ENCODE measurements at places on chromosomes 12 and 14. TPM values are rescaled to one million over a fixed set of nuclear protein-coding genes. Genes with fewer than 3 reads are reported as not detected.

DNA sequence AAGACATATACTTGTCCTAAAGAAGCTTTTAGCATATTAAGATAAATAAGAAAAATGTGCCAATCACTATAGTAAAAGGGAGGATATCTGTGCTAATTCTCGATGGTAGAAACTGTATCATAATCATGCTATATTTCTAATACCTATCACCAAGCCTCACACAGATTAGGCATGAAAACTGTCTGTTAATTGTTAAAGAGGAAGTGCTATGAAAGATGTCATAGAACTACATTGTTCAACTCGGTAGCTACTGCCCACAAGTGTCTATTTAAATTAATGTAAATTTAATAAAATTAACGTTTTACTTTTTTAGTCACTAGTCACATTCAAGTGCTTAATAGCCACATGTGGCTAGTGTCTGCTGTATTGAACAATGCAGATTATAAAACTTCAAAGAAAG is 77.5 kb upstream of the KICS2 start:
- H3K27ac ChIP-seq: no peak overlapping the region
- no peaks in the 10 kb centered on the region for H3K4me1 ChIP-seq
- H3K4me3 ChIP-seq: no peak overlapping the region
- DNase-seq: no peak

DNA sequence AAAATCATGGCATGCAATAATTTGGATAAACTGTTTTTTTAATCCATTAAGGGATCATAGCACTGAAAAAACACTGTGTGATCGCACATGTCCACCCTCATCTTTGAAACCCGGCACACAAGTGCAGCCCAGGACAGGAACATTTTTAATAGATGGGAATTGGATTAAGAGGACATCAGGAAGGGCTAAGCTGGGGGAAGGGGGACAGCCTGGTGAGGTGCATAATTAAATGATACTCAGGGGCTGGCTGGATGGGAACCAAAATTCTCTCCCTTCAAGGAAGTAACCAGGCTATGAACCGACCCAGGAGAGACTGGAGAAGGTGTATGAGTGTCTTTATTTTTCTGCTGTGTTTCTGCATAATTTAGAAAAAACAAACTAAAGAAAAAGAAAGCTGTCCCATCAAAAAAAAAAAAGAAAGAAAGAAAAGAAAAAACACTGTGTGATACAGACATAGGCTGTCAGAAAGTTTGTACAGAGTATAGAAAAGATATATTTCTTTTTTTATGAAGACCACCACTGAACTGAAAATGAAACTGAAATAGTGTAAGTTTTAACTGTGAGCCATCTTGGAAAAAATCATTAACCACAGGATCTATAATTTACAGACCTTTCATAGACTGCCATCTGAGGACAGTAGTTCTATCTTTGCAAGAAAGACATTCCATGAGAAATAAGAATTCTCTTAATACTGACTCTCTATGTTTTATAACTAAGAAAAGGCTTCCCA is 75.1 kb upstream of the SLC38A4 start:
- H3K27me3 ChIP-seq: no peaks in the 10 kb centered on the region
- no peak overlapping the region for H3K27ac ChIP-seq
- H3K4me1 ChIP-seq: no peaks in the 10 kb centered on the region
- no peaks in the 10 kb centered on the region for H3K36me3 ChIP-seq

DNA sequence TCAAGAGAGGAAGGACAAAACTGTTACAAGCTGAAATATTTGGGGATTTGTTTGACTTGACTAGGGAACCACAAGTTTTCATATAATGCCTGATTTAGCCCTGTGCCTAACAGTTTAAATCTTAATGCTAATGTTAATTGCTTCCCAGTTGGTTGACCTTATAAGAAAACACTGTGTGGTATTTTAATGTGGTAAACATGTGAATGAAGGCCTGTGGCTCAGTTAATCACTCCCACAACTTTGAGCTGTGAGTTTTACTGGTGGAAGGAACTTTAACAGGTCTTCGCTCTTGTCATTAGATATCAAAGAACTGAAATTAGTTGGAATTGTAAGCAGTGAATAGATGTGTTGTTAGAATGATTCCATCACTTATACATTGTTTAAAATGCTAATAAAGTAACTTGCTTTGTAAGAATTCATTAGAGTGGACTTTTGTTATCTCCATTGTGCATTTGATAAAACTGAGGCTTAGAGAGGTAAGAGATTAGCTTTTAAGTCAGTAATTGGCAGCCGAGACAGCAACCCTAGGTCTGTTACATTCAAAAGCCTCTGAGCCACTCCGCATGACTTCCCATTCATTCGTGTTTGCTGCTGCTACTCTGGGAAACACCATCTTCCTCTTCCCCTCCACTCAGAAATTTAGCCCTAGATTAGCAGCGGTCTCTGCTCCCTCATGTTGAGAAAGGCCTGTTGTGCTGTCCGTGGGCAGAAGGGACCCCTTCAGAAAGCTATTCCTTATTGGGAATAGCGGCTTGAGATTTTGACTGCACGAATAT is 1.0 kb upstream of the TBK1 start:
- peaks cover 10% of the 10 kb centered on the region for H3K36me3 ChIP-seq
- H3K4me1 ChIP-seq: peaks cover 21% of the 10 kb centered on the region
- peak overlapping the region; percentile 86 for H3K4me3 ChIP-seq
- DNase-seq: no peak

GRCh38 chr14:89425931-89426330 is 8.9 kb upstream of the FOXN3 start:
- DNase-seq: peak; percentile 48
- peaks cover 19% of the 10 kb centered on the region for H3K4me1 ChIP-seq
- 0 out of 2 replicates have a peak overlapping the region, but pooled peaks have one; percentile 2 for H3K4me3 ChIP-seq
- 0 out of 2 replicates have a peak, but pooled peaks cover 5% of the 10 kb centered on the region for H3K27me3 ChIP-seq

MIA2 gene
- total RNA-seq: 31.1 TPM

SOCS2 gene
- total RNA-seq: 15.2 TPM

- no peak overlapping the region for H3K27ac ChIP-seq
- no peak overlapping the region for H3K4me3 ChIP-seq
- no peaks in the 10 kb centered on the region for H3K4me1 ChIP-seq
- no peak for DNase-seq
Observed at GRCh38 chr14:90602088-90602687, 205.4 kb downstream of the CALM1 start.

- H3K27ac ChIP-seq: no peak overlapping the region
- DNase-seq: peak; percentile 66
- H3K36me3 ChIP-seq: no peaks in the 10 kb centered on the region
Observed at GRCh38 chr12:96516472-96517430, 27.4 kb downstream of the CFAP54 start.

DNA sequence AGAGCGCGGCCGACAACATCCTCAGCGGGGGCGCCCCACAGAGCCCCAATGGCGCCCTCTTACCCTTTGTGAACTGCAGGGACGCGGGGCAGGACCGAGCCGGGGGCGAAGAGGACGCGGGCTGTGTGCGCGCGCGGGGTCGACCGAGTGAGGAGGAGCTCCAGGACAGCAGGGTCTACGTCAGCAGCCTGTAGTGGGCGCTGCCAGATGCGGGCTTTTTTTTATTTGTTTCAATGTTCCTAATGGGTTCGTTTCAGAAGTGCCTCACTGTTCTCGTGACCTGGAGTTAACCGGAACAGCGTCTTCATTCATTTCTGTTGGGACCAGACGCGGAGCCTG is 103.8 kb upstream of the FKBP4 start:
- H3K36me3 ChIP-seq: no peaks in the 10 kb centered on the region
- no peaks in the 10 kb centered on the region for H3K4me1 ChIP-seq
- no peak overlapping the region for H3K4me3 ChIP-seq
- DNase-seq: no peak
- H3K27me3 ChIP-seq: peaks cover 9% of the 10 kb centered on the region

- no peak overlapping the region for H3K4me3 ChIP-seq
- H3K27me3 ChIP-seq: no peaks in the 10 kb centered on the region
- DNase-seq: no peak
- no peak overlapping the region for H3K27ac ChIP-seq
- peaks cover 9% of the 10 kb centered on the region for H3K4me1 ChIP-seq
Observed at GRCh38 chr12:76317976-76318375, 30.2 kb downstream of the BBS10 start.

DNA sequence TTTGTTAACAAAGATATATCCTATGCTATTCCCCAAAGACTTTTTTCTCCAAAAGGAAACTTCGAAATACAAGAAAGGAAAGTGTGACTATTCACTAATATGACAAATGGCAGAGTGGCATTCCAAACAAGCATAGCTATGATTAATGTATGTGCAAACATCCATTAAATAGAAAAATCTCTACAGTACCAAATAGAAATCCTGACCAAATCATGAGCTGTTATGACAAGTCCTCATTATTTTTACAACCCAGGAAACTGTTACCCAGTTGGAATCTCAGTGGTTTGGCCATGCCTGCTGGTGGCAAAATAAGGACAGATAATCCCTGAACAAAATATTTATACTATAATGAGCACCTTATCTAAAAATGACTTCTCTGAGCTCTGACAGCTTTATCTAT is 202.1 kb downstream of the SEC23A start:
- H3K27me3 ChIP-seq: peaks cover 5% of the 10 kb centered on the region
- H3K4me3 ChIP-seq: no peak overlapping the region
- H3K36me3 ChIP-seq: no peaks in the 10 kb centered on the region
- no peak overlapping the region for H3K27ac ChIP-seq

DNA sequence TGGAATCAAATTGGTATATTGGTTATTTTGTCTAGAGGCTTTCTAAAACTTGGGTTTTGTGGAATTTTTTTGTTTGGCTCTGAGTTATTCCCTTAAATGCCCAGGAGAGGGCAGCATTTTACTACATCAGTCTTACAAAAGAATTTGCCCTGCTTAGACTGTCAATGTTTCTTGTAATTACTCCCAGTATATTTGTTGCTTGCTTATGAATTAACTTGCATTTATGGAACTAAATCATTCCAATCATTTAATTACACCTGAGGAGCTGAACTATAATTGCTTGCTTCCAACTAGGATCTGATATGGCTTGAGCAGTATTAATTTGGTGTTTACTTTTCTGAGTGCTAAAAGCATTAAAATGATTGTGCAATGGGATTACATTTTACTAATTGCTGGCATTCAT is 48.7 kb downstream of the MIPOL1 start:
- H3K36me3 ChIP-seq: no peaks in the 10 kb centered on the region
- DNase-seq: peak; percentile 39
- no peaks in the 10 kb centered on the region for H3K27me3 ChIP-seq
- H3K4me3 ChIP-seq: no peak overlapping the region

DNA sequence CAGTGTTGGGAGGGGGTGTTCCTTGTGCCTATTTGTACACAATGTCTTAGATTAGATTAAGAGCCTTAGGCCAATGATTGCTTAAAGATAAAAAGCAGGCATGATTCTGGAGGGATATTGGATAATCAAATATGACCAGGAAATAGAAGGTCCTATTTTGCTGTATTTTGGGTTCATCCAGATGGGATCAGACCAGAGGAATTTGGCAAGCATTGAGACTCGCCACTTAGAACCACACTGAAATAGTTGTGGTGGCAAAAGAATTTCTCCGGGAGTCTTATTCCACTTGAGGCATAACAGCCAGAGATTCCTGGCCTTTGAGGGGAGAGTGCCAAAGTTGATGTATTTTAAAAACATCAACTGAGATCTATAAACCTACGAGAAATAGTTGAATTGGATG is 327.2 kb downstream of the RAD51B start:
- peaks cover 62% of the 10 kb centered on the region for H3K4me1 ChIP-seq
- DNase-seq: peak; percentile 81
- peak overlapping the region; percentile 99 for H3K27ac ChIP-seq
- no peaks in the 10 kb centered on the region for H3K27me3 ChIP-seq
- no peak overlapping the region for H3K4me3 ChIP-seq

GRCh38 chr12:77847680-77848431 is 17.2 kb downstream of the NAV3 start:
- no peaks in the 10 kb centered on the region for H3K27me3 ChIP-seq
- DNase-seq: peak; percentile 59
- no peaks in the 10 kb centered on the region for H3K36me3 ChIP-seq
- peak overlapping the region; percentile 67 for H3K27ac ChIP-seq
- H3K4me3 ChIP-seq: peak overlapping the region; percentile 1
- peaks cover 35% of the 10 kb centered on the region for H3K4me1 ChIP-seq

GRCh38 chr14:20522332-20522731 is 17.0 kb downstream of the RNASE10 start:
- no peak overlapping the region for H3K4me3 ChIP-seq
- no peak for DNase-seq
- H3K27me3 ChIP-seq: no peaks in the 10 kb centered on the region
- H3K27ac ChIP-seq: no peak overlapping the region

TPPP2 gene
- total RNA-seq: not detected

SPTB gene
- 4.2 TPM for total RNA-seq

- H3K27ac ChIP-seq: no peak overlapping the region
- H3K36me3 ChIP-seq: no peaks in the 10 kb centered on the region
- H3K4me3 ChIP-seq: no peak overlapping the region
- DNase-seq: no peak
Observed at GRCh38 chr12:53754633-53755264, 3.0 kb upstream of the CISTR start.

- no peak overlapping the region for H3K4me3 ChIP-seq
- H3K27ac ChIP-seq: no peak overlapping the region
- H3K27me3 ChIP-seq: no peaks in the 10 kb centered on the region
- no peaks in the 10 kb centered on the region for H3K36me3 ChIP-seq
- peaks cover 10% of the 10 kb centered on the region for H3K4me1 ChIP-seq
Observed at GRCh38 chr14:58738189-58738836, 100.6 kb downstream of the DACT1 start.

RPGRIP1 gene
- total RNA-seq: not detected

GRCh38 chr14:61264651-61265050 is 16.5 kb downstream of the TMEM30B start:
- no peaks in the 10 kb centered on the region for H3K27me3 ChIP-seq
- peaks cover 10% of the 10 kb centered on the region for H3K4me1 ChIP-seq
- no peak overlapping the region for H3K4me3 ChIP-seq
- no peak overlapping the region for H3K27ac ChIP-seq
- no peak for DNase-seq

- H3K4me1 ChIP-seq: no peaks in the 10 kb centered on the region
- H3K4me3 ChIP-seq: no peak overlapping the region
- no peak for DNase-seq
- no peak overlapping the region for H3K27ac ChIP-seq
- no peaks in the 10 kb centered on the region for H3K36me3 ChIP-seq
- H3K27me3 ChIP-seq: no peaks in the 10 kb centered on the region
Observed at GRCh38 chr12:3644104-3644503, 108.8 kb downstream of the CRACR2A start.

DNA sequence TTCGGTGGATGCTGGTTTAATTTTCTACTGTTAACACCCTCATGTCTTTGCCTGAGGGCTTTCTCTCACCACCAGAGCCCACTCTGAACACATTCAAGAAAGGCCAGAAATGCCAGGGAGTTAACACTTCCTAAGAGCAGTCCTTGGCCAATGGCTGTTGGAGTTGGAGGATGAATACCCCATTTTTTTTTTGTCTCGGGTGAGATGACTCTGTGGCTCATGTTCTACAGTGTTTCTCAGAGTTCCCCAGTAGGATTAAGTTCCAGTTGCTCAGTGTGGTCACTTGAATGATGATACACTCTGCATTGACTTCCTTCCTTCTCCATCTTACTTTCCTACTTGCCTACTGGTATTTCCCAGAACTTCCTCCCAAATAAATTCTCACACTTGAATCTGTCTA is 65.8 kb downstream of the FOS start:
- no peak overlapping the region for H3K27ac ChIP-seq
- DNase-seq: no peak
- no peak overlapping the region for H3K4me3 ChIP-seq

- H3K27me3 ChIP-seq: no peaks in the 10 kb centered on the region
- no peaks in the 10 kb centered on the region for H3K36me3 ChIP-seq
- peak; percentile 27 for DNase-seq
- no peaks in the 10 kb centered on the region for H3K4me1 ChIP-seq
- no peak overlapping the region for H3K4me3 ChIP-seq
Observed at GRCh38 chr12:91109148-91109564, 2.1 kb downstream of the LUM start.

Measured in HCT116 (cell line).